ENCODE measurements at places on chromosomes 3 and 15. TPM values are rescaled to one million over a fixed set of nuclear protein-coding genes. Genes with fewer than 3 reads are reported as not detected.

DNA sequence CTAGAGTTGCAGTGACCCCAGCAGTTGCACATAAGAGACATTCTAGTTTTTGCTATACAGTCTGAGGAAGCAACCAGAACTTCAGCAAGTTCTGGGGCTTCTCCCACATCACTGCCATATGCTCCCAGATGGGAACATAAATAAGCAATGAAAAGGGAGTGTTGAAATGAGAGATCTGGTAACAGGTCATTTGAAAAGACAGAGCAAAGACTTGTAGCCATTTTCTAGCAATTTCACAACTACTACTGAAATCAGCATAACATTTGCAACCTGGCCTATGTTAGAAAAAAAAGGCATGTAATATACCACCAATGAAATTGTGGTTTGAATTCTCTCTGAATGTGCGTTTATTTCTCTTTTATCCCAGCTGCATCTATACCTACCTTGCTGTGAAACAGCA lies 57.5 kb downstream of the NUDT16 start:
- no peak for DNase-seq

GRCh38 chr15:63849906-63850305 lies 16.2 kb upstream of the HERC1 start:
- DNase-seq: no peak

GRCh38 chr3:155871746-155872158 lies 1.3 kb downstream of the GMPS start:
- DNase-seq: no peak

GRCh38 chr3:15292765-15293522 lies 39.4 kb downstream of the SH3BP5 start:
- DNase-seq: no peak

- no peak for DNase-seq
Observed at GRCh38 chr3:41222501-41222900, 23.2 kb downstream of the CTNNB1 start.

GRCh38 chr3:175150812-175151401 lies 291.8 kb downstream of the NAALADL2 start:
- DNase-seq: peak; percentile 13

DNA sequence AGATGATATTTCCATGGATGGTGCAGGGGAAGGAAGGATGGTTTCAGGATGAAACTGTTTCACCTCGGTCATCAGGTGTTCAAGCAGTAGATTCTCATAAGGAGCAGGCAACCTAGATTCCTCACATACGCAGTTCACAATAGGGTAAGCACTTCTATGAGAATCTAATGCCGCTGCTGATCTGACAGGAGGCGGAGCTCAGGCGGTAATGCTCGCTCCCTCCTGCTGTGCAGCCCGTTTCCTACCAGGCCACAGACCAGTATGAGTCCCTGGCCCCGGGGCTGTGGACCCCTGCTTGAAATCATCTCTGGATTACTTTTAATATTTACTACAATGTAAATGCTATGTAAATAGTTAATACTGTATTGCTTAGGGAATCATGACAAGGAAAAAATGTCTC lies 241.8 kb downstream of the ROBO2 start:
- DNase-seq: no peak

GRCh38 chr3:185559706-185560090 lies 7.3 kb upstream of the LIPH start:
- no peak for DNase-seq

GRCh38 chr3:16012086-16012485 lies 162.4 kb upstream of the GALNT15 start:
- no peak for DNase-seq

DNA sequence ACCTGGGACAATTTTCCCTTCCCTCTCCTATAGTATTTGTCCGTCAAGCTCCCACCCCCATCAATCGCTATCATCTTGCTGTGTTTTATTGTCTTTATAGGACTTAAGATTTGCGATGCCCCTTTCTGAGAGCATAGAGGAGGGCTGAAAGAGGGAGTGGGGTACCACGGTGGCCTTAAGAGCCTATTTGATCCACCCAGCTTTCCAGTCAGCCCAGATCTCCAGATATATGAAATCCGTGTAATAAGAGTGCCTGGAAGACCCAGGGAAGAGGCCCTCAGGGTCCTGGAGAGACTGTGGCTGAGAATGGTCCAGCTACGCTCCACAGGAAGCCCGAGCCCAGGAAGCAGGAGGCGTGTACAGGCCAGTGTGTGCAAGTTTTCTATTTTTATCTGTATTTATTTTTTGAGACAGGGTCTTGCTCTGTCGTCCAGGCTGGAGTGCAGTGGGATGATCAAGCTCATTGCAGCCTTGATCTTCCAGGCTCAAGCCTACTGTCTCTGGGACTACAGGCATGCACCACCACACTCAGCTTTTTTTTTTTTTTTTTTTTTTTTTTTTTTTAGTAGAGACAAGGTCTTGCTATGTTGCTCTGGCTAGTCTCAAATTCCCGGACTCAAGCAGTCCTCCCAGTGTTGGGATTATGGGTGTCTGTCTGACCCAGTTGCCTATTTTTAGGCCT lies 964 bp upstream of the NCKIPSD start:
- DNase-seq: no peak

DNA sequence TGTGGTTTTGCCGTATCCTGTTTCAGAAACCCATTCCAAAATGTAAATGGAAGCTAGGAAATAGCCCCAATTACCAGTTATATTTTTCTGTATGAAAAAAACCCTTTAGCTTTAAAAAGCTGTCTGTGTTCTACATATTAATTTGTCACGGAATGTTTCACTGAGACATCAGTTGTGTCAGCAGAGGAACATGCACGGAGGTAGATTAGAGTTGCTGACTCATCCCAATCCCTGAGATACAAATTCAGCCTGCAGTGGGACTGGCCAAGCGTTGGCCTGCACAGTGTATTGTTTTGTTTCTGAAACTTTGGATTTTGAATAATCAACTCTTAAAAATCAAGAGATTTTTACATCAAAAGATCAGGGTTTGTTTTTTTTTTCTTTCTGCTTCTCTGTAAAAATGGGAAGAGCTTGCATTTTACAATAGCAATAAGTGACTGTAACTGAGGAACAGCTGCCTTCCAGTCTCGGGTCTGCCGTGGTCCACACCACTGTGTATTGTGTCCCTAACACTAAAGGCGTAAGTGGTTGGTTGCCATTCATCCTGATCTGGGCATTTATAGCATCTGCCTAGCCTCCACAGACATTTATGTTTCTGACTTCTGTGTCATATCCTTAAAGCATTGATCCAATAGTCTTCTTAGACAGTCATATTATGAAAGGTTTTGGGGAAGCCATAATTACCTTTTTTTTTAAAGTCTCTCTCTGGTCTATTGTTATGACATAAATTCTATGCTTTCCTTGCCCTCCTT lies 218.1 kb downstream of the ADAMTSL3 start:
- no peak for DNase-seq

GRCh38 chr3:9878700-9879099 lies 1.4 kb downstream of the CIDEC start:
- DNase-seq: no peak

GRCh38 chr3:49668861-49669260 lies 5.3 kb upstream of the APEH start:
- no peak for DNase-seq

- DNase-seq: no peak
Observed at GRCh38 chr15:74847432-74847831, 4.5 kb upstream of the ULK3 start.

DNA sequence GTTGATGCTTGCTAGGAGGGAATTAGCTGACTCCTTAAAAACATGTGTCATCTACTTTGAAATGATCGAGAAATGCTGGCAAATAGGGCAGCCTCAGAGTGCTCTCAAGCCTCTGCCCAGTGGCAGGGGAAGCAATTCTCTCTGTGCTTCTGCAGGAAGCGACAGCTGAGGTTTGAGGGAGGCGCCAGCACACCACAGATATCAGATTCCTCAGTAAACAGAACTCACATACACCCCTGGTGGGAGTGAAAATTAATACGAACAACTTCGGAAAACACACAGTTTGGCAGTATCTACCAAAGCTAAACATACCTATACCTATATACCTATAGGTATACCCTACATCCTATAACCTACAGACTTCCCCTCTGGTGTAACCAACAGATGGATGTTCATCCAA lies 61.3 kb downstream of the NSMCE3 start:
- no peak for DNase-seq

DNA sequence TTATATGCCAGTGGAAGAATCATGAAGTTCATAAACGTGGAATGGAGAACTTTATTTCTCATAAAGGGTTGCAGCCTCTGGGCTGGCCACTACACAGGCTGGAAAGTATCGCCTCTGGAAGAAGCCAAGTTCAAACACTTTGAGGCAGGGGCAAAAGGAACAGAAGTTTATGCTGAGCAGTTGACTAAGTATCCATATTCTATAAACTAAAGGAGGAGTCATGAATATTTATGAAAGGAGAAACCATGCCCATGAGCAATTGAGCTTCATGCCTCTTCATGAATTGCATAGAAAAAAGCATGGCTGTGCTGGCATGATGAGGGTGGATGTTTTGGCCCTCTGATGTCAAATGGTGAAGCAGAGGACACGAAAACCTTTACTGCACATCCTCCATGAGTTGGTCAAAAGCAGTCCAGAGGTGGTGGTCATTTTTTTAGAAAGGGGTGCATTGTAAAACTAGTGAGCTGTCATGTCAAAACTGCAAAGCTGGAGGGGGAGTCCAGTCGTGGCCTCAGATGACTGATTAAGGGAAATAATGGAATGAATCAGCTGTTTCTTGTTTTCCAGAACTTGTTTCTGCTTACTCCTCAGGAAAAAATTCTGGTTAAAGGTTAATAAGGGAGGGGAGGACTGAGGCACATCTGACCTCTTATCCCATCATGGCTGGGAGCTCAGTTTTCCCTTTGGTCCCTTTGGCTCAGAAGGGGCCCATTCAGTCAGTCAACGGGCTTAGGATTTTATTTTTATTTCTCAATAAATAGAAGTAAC lies 276.7 kb downstream of the CHL1 start:
- peak; percentile 77 for DNase-seq

- DNase-seq: no peak
Observed at GRCh38 chr15:66165856-66166255, 87.7 kb downstream of the MEGF11 start.

- DNase-seq: no peak
Observed at GRCh38 chr3:57046101-57046765, 14.2 kb upstream of the SPATA12 start.

DNA sequence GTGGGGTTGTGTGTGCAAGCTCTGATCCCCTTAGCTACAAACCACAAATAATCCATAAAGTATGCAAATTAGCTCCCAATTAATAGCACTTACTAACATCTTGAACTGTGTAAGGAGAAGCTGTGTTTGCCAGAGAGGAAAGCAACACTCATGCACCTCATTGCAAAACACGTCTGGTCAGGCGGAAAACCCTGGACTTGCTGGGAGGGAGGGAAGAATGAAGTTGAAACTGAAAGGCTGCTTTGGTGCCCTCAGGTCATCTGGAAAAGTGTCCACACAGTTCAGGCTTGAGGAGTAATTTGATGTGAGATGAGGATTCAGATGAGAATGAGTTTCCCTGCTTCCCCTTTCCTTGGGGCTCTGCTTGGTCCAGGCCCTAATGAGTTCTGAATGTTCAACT lies 185.5 kb upstream of the ANKRD28 start:
- peak; percentile 59 for DNase-seq

GRCh38 chr3:106120356-106120755 lies 251.5 kb upstream of the CBLB start:
- no peak for DNase-seq

DNA sequence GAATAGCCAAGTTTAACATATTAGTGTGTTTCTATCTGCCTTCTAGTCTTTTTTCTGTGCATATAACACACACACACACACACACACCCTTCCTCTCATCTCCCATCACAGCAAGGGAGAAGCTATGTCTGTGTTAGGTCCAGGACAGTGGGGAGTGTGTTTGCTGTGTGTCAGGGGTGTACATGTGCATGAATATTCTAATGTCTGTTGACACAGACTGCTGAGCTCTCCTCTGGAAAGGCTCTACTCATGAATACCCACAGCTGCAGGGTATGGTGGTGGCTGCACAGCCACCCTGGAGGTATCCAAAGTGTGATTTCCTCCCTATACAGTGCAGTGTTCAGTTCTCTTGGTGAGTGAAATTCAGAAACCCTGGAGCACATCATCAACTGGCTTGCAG lies 42.9 kb downstream of the ARNT2 start:
- DNase-seq: no peak

GRCh38 chr3:52221141-52221562 lies 4.3 kb downstream of the TLR9 start:
- no peak for DNase-seq

REC114 gene
- not detected for total RNA-seq

FBXL22 gene
- not detected for total RNA-seq

ALS2CL gene
- 17.8 TPM for total RNA-seq

RBP2 gene
- total RNA-seq: not detected

MUC13 gene
- not detected for total RNA-seq

GNB5 gene
- 23.7 TPM for total RNA-seq

WNT7A gene
- 8.6 TPM for total RNA-seq

SLC35G2 gene
- total RNA-seq: 7.6 TPM

TMC3 gene
- total RNA-seq: not detected

KBTBD13 gene
- not detected for total RNA-seq

RARB gene
- total RNA-seq: 2.0 TPM
